ENCODE measurements at places on chromosomes 12 and 14.
A peak's percentile ranks its signal among the peaks of the same experiment; 100 is the strongest.

- DNase-seq = no peak
Observed at GRCh38 chr12:68234140-68234539, 8.5 kb upstream of the IL26 start.

GRCh38 chr12:39780411-39780912 lies 160.9 kb upstream of the ABCD2 start:
- no peak for DNase-seq

- DNase-seq = no peak
Observed at GRCh38 chr12:132439333-132439904, 50.5 kb upstream of the FBRSL1 start.

DNA sequence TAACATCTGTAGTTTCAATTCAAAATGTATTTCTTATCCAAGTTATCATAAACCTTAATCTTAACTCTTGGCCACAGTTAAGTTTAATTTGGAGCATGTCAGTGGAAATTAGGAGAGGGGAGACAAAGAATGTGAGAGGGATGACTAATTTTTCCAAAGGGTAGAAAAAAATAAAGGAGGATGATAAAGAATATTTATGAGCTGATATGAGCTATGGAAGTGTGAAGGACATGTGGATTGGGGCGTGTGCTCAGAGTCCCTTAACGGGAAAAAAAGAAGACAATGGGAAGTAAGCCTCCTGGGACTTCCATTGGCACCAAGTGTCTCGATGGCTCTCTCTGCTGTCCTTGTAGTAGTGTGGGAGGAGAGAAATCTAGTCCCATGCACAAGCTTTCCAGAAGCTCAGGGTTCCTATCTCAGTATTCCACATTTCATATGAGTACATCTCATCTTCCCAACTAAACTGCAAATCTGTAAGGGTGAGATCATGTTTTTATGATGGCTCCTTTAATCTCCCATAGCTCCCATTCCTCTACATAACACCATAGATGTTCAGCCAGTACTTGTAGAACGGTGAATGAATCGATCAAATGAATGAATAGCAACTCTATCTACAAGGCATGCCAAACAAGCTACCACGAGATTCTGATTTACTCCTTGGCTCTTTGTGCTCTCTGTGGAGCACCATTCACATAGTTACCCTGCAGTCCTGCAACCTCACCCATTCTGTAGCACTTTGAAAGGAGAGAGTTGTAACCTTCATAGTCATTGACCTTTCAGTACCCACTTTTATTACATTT lies 27.4 kb downstream of the BCL2L14 start:
- no peak for DNase-seq

DNA sequence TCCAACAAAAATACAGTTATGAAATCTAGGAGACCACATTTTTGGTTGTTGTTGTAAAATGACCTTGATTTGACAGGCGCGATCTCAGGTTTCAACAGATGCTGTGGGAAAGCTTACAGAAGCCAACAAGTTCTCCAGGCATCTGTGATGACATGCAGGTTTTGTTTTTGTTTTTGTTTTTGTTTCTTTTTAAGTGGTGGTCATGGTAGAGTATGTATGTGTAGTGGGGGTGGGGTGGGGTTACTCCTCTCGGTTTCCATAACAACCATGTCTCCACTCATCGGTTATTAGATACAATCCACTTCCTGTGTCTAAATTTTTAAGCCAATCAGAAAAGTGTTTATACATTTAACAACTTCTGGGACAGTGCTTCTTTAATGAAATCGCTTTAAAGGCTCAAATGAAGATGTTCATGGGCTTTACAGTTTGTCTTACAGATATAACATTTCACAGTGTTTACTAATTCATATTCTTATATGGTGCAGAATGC lies 199.9 kb upstream of the FOXN3 start:
- DNase-seq = peak; percentile 28

DNA sequence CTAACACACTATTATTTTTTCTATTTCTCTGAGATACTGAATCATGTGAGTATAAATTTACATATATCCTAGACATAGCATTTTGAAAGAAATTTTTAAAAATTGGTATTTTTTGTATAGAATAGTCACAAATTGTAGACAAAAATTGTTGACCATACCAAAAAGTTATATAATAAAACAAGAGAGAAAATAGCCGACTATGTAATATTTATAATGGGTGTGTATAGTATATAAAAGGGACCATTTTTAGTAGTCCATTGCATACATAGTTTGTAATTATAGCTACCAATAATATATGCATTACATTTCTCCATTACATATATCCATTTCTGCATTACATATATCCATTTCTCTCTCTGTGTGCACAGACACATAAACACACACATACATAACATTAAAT lies 590.2 kb downstream of the TMTC2 start:
- DNase-seq = no peak

Measured in MCF 10A (cell line).